ENCODE measurements at places on chromosomes 6 and 20.

DNA sequence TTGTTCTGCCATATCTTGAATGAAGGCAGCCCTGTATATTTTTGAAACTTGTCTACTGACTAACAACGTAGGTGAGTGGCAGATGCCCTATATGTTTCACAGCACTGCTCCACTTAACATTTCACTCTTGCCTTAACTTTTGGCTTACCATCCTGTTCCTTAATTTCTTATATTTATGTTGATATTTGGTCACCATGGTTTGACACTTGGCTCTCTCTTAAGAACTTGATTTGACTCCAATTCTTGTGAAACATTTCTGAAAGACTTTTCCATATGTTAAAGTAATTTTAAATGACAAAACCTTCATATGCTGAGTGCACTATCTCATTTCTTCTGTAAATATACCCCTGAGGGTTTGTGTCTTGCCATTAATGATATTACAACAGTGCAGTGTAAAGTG is 434.3 kb upstream of the IMPG1 start:
- no peak for DNase-seq

GRCh38 chr20:3847429-3847940 is 851 bp downstream of the MAVS start:
- no peak for DNase-seq

- no peak for DNase-seq
These were observed 501.0 kb upstream of the MARCKS start for GRCh38 chr6:113356139-113356538.

- no peak for DNase-seq
These were observed 234.7 kb downstream of the TRDN start for GRCh38 chr6:123402052-123402451.

- no peak for DNase-seq
These were observed 132.7 kb upstream of the JAG1 start for GRCh38 chr20:10806539-10806938.

GRCh38 chr6:81938014-81938856 is 185.8 kb upstream of the TENT5A start:
- no peak for DNase-seq

DNA sequence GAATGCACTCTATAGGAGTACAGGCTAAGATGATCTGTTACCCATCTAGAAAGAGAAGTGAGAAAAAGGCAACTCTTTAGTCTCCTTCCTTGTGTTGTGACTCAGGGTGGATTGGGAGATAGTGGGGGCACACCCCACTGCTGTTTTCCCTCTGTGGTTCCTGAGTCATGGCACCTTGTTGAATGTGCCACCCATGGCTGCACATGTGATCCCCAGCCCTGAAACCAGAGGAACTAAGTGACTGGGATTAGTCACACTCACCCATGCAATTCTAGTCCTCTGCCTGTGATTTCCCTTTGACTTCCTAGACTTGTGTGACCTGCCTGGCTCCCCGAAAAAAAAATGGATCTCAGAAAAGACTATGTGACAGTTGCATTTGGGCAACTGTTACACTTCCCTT is 48.6 kb upstream of the HTR1B start:
- DNase-seq, result no peak

GRCh38 chr20:51867251-51867650 is 64.9 kb upstream of the SALL4 start:
- DNase-seq, result no peak
